ENCODE measurements at places on chromosomes 6 and 20.

DNA sequence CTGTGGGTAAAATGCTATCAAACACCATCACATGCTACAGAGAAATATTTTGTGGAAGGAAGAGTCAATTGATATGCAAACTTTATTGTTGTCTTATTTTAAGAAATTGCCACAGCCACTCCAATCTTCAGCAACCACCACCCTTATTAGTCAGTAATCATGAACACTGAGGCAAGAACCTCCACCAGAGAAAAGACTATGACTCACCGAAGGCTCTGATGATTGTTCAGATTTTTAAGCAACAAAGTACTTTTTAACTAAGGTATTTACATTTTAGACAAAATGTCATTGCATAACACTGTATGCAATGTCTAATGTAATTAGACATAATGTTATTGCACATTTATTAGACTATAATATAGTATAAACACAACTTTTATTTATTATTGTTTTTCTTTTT is 26.2 kb upstream of the MMP24 start:
- no peak for DNase-seq

DNA sequence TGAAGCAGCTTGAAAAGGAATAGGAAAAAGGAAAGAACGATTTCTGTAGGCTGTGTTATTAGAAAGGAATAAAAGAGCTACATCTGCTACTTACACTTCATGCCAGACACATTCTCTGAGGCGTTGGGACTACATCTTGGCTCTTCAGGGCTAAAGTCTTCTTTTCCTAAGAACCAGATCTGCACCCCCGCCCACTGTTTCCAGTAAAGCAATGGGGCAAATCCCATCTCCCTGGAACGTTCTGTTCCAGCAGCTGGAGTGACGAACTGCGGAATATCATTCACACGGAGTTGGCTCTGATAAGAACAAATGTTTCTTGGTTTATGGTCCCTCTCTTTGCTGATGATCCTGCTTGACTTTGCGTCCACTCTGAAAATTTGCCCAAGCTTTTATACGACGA is 26.9 kb downstream of the FAM50B start:
- DNase-seq: no peak

GRCh38 chr20:1644101-1644962 is 13.2 kb downstream of the SIRPG start:
- DNase-seq: no peak

GRCh38 chr6:22949967-22950366 is 380.6 kb downstream of the HDGFL1 start:
- no peak for DNase-seq

DNA sequence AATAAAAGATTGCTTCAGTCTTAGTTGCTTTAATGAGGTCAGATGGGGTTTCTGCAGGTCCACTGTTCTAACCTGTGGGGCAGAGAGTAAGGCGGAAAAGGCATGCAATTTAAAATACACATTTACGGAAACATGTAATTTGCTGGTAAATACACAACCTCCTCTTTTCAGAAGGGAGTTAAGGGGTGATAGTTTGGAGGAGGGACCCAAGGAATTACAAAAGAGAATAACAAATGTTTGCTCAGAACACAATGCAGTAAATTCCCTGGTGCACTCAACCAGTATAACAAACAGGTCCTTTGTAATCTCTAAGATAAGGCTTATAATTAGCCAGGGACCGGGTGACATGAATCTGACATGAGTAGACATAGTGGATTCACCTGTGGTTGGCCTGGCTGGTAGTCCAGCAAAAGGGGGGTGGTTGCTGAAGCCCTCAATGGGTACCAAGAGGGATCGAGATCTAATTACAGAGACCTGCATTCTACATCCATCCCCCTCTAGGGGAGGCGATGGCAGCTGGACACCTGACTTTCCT is 295.1 kb downstream of the PHACTR1 start:
- DNase-seq: no peak

DNA sequence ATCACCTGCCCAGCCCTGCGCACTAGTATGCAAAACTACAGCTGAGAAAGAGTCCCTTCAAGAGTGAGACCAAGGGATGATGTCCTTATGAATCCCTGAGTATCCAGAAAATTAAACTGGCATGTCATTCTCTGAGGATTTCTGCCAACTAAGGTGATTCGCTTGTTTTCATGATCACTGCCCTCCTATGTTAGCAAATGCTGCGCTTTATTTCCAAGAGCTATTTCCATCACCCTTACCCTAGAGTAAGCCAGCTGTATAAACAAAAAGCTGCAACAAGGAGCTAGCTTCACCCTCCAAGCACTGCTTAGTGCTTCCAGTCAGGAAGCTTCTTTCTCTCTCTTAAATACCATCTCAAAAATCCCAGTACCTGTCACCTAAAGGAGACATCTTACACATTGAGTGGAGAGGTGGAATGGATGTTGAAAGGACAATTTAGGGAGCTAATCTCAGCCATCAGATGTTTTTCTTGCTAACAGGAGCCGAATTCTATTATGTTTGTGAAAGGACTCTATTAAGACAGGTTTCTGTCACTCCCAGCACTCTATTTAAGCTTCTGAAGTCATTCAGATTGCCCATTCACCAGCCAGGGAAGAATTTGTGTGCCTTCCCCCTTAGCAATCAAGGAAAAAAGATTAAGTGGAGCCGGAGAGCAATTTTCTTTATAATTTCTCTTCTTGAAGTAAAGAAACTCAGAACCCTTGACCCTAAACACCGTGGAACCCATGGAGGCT is 322.2 kb downstream of the NRN1 start:
- no peak for DNase-seq

DNA sequence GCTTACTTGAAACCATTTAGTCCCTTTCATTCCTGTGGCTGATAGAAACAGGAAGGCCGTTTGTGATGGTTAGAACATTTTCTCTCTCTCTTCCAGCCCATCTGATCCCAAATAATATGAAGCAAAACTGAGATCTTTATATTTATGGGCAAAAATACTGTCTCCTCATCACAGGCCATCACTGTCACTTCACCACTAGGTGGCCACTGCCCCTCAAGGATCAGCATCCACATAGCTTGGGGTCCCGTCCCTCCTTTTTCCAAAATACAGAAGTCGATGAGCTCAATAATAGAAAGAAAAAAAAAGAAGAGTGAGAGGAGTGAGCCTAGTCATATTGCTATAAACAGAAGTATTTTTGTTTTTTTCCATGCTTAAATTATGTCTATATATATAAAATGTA is 46.4 kb upstream of the LAMP5 start:
- DNase-seq: no peak

GRCh38 chr20:48283470-48284110 is 498.3 kb upstream of the SULF2 start:
- DNase-seq: no peak

- no peak for DNase-seq
These were observed 6.0 kb downstream of the C6orf141 start for GRCh38 chr6:49556429-49556837.

- DNase-seq: no peak
These were observed 51.5 kb upstream of the E2F3 start for GRCh38 chr6:20350215-20350614.

- DNase-seq: no peak
These were observed 164.3 kb upstream of the TFAP2D start for GRCh38 chr6:50549026-50549425.

DNA sequence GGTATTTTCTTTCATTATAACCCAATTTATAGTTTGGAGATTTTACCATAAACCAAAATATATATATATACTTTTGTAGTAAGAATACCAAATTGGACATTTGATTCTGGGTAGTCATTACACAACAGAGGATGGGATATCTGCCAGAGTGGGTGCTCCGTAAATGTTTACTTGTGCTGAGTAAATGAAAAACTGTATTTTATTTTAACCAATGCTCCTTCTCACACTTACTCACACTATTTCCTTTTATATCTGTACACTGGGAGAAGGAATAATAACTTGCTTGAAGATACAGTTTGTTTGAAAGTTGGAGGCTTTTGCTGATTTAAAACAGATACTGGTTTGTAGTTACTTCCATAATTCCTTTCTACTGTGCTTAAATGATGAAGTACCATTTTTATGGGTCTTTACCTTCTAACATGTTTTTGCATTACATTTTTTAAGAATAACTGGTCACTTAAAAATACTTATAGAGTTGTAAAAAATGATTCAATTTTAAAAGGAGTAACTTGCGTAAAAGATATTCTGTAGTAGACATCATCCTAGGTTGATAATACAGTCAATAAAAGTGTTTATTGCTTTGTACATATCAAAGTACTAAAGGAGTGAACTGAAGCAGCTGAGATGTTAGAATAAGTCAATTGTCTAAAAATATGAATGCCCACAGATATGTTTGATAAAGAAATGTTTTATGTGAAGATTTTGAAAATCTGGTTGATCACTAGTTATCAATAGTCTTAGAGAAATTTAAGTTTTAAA is 411.7 kb downstream of the UTRN start:
- no peak for DNase-seq

GRCh38 chr6:27133281-27134227 is 113.9 kb upstream of the PRSS16 start:
- DNase-seq: peak; percentile 66

DNA sequence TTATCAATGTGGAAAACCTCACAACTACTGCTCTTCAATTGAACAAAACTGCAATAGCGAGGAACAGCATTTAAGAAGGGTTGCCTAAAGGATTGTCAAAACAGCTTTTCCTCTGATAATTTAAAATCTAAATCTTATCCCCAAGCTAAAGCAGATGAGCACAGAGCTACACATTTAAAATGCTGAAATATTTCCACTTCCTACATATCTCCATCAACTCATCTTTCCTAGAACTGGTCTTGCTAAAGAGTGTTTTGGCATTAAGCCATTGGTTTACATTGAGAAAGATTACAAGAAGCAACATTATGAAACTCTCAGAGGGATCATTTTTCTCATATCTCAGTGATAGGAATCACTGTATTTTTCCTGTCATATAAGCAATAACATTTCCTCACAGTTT is 3.6 kb downstream of the OR10C1 start:
- DNase-seq: no peak

DNA sequence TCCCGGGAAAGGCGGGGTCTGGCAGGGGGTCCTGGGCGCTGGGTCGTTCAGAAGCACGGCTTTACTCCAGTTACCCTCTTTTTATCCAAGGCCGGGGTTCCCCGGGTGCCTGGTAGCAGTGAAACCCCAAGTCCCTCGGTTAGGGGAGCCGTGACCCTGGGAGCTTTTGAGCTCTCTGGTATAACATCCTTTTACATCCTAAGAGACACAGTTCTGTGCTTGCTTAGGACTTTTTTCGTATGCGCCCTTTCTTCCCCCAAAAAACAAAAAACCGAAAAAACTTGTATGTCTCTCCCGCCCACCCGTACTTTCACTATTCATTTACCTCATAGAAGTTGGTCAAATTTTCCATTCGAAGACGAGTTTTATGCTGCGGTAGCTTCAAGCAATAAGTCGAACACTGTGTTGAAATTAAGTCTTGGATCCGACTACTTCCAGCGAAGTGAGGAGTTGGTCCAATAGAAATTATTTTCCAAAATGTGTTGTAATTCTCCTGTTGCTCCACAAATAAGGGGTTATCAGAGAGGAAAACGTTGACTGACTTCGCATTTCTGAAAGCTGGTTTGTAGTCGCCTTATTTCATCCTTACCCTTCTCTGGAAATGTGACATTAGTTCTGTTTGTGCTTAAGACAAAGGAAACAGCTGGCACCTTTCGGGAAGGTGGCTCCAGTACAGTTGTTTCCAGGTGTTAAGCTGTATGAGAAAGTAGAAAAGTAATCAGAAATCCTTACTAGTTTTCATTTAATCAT is 816 bp upstream of the MAN1A1 start:
- DNase-seq: no peak

GRCh38 chr6:106535012-106535411 is 94.3 kb downstream of the RTN4IP1 start:
- DNase-seq: no peak

DNA sequence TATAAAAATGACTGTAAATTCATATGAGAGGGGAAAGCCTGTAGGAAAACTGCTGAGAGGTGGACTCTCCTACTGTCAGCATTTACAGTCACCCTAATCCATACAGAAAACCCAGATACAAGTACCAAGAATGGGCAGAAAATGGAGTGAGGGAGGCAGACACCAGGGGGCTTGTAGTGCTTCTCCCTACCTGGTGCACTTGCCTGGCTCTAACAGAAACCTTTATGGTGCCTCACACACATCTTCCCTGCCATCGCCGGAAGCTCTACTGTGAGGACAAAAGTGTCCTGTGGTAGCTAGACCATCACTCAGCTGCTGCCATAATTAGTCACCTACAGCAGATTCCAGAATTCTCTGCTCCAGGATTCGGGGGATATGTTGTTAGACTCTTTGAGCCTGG is 441.3 kb downstream of the TFAP2B start:
- DNase-seq: no peak

- no peak for DNase-seq
These were observed 107.2 kb downstream of the RNASET2 start for GRCh38 chr6:166848979-166849748.

- no peak for DNase-seq
These were observed 38.6 kb downstream of the FOXP4 start for GRCh38 chr6:41584668-41585205.

Data from activated CD4-positive, alpha-beta T cell treated with anti-CD3 and anti-CD28 coated beads for 1 hour (primary cell).